Suprapubic skin (tissue), 4 donors: ENCODE measurements at places on chromosomes 7 and 10.

- DNase-seq = no peak
Observed at GRCh38 chr10:75042292-75042974, 69.0 kb upstream of the SAMD8 start.

DNA sequence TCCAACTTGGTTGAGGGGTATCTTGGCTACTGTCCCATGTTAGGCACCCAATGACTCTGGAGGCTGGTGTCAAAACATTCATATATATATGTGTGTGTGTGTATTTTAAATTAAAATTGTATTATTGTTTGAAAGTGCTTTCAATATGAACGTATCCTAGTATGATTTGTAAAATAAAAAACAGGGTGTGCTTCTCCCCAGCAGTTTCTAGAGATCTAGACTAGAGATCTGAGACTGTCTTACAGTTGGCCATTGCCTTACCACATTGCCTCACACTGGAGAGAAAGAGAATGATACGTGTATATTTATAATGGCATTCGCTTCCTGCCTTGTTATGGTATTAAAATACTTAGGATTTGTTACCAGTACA, 1.2 kb downstream of the BAG3 start:
- no peak for DNase-seq

GRCh38 chr7:116873619-116874018, 11.2 kb downstream of the CAPZA2 start:
- no peak for DNase-seq

- no peak for DNase-seq
Observed at GRCh38 chr7:38280707-38281106, 7.3 kb upstream of the TARP start.

- DNase-seq = no peak
Observed at GRCh38 chr10:99008054-99008453, 227.6 kb downstream of the HPSE2 start.
